Jurkat, Clone E6-1 (cell line): ENCODE measurements at places on chromosomes 12 and 14.

DNA sequence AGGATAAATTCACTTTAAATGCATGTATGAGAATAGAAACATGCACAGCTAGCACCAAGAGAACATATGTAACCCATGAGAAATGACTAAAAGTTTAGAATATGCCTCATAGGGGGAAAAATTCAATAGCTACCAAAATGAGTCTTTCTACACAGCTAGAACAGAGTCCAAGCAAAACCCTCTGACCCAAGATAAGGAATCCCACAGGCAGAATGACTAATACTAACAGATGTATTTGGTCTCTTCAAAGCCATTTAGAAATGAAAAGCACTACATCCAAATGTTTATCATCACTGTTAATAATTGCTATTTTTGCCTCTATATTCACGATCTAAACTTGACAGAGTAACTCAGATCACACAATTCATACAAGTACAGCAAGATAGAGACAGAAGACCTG is 44.0 kb downstream of the KICS2 start:
- no peak for DNase-seq

DNA sequence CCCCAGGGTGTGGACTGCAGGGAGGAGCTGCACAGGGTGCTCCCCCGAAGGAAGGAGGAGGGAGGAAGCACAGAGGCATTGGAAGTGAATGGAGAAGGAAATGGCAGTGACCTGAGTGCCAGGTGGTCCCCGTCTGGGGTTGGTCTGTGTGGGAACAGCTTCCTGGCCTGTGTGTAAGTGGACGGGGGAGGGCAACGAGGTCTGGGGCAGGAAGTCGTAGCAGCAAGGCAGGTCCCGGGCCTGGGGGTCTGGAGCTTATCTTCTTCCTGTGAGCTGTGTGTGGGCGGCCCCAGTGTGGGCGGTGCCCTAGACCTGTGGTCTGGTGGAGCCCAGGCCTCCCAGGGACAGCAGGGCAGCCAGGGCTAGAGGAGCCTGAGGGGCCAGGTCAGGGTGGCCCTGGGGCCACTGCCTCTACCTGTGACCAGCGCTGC is 382.1 kb downstream of the TMEM121 start:
- peak; percentile 74 for DNase-seq

- no peak for DNase-seq
Measured at GRCh38 chr14:50823762-50824636, 7.0 kb downstream of the NIN start.

DNA sequence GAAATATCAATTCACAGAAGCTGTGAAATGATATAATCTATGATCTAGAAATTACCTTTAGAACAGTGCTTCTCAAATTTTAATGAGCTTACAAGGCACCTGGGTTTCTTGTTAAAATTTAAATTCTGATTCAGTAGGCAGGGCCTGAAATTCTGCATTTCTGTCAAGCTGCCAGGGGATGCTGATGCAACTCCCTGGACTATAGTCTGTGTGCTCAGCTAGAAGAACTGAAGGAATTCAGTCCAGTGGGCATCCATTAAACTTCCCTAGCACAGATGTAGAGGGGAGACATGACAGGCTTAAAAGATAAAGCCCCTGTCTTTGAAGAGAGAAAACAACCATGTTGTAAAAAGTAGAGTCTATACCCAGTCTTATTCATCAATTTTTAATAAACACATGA is 441.8 kb downstream of the TMTC2 start:
- DNase-seq = no peak

- peak; percentile 28 for DNase-seq
Measured at GRCh38 chr12:28027328-28027727, 54.8 kb upstream of the PTHLH start.

GRCh38 chr14:94019329-94019728 is 6.8 kb upstream of the OTUB2 start:
- DNase-seq = no peak

- no peak for DNase-seq
Measured at GRCh38 chr14:71341156-71341555, 433.9 kb downstream of the PCNX1 start.

- no peak for DNase-seq
Measured at GRCh38 chr12:106178562-106178961, 39.8 kb upstream of the NUAK1 start.

GRCh38 chr14:54462048-54462447 is 20.9 kb upstream of the CNIH1 start:
- DNase-seq = no peak

GRCh38 chr14:100062590-100062989 is 2.6 kb upstream of the EVL start:
- no peak for DNase-seq

DNA sequence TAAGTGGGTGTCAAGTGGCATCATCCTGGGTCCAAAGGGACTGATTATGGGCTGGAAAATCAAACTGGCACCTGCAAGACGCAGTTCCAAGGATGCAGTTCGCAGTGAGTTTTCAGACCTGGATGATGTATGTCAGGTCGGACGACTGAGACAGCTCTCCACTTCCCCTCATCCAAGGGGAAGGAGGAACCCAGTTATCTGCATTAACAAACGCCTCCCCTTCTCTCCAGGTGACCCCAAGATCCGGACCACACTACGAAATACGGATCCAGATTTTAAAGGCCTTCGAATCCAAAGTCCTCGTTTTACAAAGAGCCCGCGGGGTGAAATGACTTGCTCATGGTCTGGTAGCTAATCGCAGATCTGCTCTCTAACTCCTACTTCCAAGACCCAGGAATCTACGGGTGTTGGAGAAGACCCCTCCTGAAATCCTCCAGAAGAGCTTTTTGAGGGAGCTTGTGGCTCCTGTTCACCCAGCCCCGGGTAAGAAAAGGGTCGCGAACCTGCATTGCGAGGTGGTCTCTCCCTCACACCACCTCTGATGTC is 460 bp upstream of the SYNE2 start:
- DNase-seq = no peak

DNA sequence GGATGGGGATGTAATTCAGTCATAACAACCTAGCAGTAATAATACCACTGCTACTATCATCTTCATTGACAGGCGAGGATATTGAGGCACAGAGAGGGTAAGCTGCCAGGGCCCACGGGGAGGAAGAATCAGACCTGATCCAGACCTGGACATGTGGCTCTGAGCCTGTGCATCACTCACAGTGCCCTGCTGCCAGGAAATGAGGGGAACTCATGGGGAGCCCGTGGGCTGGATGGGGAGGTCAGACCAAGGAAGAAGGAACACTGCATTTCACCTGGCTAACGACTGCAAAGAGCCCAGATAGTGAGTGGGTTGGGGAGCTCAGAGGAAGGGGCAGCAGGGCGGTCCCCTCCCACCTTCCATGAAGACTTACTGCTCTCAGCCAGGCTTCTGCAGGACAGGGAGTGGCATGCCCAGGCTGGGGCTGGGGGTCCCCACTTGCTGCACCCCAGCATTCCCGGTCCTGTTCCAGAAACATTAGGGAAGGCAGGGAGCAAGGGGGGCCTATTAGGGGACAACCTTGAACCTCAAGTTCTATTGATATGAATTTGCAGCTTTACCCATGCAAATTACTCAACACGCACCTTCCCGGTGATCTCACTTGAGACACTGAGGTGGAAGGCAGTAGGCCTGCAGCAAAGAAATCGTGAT is 37.7 kb downstream of the CALM1 start:
- no peak for DNase-seq

- no peak for DNase-seq
Measured at GRCh38 chr12:120959111-120959878, 19.0 kb upstream of the HNF1A start.

- DNase-seq = no peak
Measured at GRCh38 chr12:3355378-3355900, 135.6 kb upstream of the PRMT8 start.

DNA sequence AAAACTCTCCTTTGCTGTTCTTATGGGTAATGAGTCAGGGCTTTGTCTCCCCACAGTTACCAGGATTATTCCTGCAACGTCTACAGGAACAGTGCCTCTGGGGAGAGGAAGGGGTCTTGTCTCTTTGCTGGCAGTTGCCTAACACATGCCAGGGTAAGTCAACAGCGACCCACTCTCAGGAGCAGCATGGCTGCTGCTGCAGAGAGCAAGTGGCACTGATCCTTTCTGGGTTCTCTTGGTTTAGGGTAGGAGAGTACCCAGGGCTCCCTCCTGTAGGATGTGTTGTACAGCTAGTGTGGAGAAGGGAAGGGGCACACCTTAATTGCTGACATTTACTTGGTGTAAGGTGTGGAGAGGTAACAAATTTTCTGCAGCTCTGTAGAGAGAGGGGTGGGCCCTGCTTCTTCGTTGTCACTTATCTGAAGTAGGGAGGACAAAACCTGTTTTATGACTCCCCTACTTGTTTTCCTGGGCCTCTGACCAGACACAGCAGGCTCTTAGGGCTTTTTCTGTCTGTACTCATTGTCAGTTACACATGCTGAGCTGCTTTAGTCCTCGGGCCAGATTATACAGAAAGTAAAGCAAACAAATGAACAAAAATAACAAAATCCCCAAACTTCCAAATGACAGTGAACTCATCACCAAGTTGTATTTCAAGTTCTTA is 168.2 kb downstream of the ACSS3 start:
- no peak for DNase-seq

DNA sequence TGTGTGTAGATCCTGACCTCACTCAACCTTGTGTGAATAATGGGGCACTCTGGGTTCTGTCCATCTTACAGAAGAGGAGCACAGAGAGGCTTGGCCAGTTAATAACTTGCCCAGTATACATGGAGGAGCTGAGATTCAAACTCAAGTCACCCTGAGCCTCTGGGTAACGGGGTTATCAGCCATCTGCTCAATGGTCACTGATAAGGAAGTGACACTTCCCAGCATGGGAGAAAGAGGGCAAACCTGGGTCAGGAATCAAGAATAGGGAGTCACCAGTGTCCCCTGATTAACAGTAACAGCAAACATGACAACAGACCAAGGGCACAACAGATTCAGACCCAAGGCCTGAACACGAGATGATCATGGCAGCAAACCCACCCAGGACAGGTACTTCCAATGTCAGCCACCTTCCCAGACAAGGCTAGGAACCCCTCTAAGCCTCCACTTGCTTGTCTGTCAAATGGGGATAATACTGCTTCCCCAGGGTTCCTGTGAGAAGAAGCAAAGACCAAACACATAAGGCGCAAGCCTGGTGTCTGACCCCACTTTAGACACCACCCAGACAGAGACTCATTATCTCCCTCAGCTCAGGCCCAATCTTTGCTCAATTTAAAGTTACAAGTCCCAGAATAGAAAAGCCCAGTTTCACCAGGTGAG is 3.6 kb downstream of the CCDC85C start:
- no peak for DNase-seq

- DNase-seq = no peak
Measured at GRCh38 chr12:57475271-57476161, 4.2 kb downstream of the ARHGAP9 start.

GRCh38 chr14:23520899-23521533 is 30.5 kb downstream of the ZFHX2 start:
- DNase-seq = no peak

GRCh38 chr12:71625476-71625875 is 38.2 kb downstream of the ZFC3H1 start:
- DNase-seq = no peak

DNA sequence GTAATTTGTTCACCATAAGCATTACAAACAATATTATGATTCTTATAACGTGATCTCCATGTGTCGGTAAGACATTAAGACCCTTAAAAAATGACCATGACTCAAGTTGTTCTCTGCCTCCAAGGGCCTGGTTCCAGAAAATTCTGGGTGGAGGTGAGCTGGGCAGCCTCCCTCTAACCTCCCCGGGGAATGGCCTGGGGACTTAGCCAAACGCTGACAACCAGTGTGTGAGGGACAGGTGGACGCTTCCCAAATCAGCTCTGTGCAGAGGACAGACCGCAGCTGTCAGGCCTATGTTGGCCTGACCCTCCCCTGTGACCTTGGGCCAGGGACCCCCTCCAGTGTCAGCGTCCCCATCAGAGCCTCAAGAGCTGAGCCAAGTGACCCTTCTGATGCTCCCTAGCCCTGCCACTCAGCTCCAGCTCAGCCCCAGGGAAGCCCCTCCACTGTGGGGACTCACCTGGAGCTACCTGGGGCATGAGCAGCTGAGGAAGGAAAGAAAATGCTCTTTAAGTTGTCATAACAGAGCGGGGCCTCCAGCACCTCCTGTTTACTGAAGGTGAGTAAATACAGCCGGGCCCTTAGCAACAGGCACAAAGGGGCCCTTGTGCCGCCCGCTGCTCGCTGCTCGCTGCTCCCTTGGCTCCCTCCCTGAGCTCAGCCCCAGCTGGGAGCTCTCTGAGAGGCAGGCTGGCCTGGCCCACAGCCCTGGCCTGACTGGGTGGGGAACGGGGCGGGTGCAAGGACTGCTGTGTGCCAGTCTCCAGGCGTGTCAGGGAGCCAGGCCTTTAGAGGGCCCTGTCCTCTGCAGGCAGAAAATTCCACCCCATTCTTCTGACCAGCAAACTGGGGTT is 116.6 kb downstream of the CALM1 start:
- no peak for DNase-seq

DNA sequence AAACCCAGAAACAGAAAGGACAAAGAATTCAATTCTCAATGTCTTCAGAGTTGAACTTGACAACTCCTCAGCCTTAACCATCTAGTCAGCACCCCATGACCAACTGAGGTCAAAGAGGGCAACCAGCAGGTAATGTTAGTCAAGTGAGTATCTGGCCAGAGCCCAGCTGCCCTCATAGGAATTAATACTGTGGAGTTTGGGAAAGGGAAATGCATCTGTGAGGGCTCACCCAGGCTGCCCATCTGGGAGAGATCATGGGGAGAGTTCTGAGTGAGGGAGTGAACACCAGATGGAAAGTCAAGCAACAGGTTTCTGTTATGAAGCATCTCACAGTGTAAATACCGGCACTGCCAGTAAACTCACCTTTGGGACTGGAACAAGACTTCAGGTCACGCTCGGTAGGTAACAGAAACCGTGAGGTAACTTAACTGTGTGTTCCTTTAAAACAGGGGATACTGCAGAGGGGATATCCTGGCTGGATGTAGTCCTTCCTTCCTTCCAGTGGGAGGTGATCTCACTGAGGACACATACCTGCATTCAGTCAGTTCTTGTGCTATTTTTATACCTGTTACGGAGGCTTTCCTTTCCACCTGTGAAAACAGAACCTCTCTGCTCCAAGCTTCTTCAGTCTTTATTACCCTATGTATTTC is 94.4 kb downstream of the DAD1 start:
- DNase-seq = no peak

- DNase-seq = no peak
Measured at GRCh38 chr14:104595911-104596450, 8.6 kb downstream of the TMEM179 start.

DNA sequence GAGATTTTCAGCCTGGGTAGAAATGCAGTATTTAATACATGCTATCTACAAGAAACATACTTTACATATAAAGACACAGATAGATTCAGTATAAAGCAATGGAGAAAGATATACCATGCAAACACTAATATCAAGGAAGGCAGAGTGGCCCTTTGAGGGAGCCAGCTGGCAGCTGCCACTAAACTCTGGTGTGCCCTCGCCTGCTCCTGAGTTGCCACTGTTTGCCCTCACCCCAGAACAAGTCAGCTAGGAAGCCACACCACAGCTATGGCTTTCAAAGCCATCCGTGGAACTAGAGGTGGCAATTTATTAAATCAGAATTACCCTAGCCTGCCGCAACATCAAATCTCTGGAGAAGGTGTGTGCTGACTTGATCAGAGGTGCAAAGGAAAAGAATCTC is 18.3 kb downstream of the PXN start:
- DNase-seq = no peak

- no peak for DNase-seq
Measured at GRCh38 chr12:57046086-57046791, 3.7 kb downstream of the MYO1A start.

GRCh38 chr14:39014460-39014859 is 88.6 kb downstream of the SEC23A start:
- no peak for DNase-seq

- no peak for DNase-seq
Measured at GRCh38 chr12:21774358-21775132, at the start of gene KCNJ8. KCNJ8 (minus strand) TSS chr12:21774706; CDS start chr12:21773616, 1,090 bp downstream.

- peak; percentile 5 for DNase-seq
Measured at GRCh38 chr12:13962699-13963098, 18.7 kb downstream of the GRIN2B start.
